SW 1271 (cell line): ENCODE measurements at places on chromosomes 4 and X.

- no peak for DNase-seq
Measured at GRCh38 chr4:66097218-66097617, 426.9 kb upstream of the EPHA5 start.

GRCh38 chr4:1746919-1747602 is 25.7 kb downstream of the TACC3 start:
- DNase-seq, result no peak

DNA sequence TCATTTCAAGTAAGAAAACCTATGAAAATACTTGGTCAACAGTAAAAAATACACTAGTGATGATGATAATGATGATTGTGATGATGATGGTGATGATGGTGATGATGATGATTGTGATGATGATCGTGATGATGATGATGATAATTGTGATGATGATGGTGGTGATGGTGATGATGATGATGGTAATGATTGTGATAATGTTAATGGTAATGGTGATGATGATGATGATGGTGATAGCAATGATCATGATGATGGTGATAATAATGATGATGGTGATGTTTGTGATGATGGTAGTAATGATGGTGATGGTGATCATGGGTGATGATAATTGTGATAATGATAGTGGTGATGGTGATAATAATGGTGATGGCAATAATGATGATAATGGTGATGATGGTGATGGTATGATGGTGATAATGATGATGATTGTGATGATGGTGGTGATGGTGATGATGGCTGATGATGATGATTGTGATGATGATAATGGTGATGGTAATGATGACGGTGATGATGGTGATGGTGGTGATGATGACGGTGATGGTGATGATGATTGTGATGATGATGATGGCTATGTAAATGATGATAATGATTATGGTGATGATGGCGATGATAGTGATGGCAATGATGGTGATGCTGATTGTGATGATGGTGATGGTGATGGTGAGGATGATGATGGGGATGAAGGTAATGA is 62.1 kb downstream of the VCX3A start:
- no peak for DNase-seq

- no peak for DNase-seq
Measured at GRCh38 chr4:1619151-1619672, 64.9 kb downstream of the FAM53A start.

GRCh38 chrX:153190381-153190780 is 11.3 kb downstream of the MAGEA1 start:
- no peak for DNase-seq

DNA sequence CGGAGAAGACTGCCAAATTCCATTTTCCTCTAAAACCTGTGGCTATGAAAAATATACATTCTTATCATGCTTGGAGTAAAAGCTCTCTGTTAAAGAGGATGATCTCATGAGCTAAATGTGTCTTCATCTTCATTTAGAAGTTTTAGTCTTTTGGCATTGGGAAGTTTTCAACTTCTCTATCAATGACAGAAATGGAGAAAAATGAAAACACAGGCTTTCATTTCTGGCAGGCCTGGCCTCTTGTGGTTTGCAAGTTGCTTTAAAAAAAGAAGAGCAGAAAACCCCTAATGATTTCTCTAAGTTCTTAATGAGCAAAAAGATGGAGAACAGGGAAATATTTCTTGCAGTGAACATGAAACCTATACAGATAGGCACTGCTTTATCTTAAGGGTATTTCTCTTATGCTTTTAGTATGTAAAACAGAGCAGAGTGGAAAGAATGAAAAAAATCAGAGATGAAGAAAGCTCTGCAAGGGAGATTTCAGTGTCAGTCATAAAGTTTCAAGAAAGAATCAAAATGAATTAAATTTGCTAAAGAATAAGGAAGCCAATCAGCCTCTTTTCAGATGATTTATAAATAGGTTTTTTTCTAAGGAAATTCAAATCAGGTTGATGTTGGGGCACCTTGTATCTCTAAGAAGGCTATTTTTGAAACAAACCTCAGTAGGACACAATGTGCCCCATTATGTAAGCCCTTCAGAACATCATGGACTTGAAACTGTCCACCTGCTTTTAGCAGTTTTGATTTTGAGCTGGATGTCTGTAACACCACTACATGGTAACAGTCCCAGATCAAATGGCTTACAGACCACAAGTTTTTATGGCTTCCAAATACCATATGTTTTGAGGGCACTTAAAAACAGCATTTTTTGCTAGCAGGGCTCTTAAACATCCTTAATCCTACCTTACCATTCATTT is 225.0 kb downstream of the GRIA3 start:
- no peak for DNase-seq

DNA sequence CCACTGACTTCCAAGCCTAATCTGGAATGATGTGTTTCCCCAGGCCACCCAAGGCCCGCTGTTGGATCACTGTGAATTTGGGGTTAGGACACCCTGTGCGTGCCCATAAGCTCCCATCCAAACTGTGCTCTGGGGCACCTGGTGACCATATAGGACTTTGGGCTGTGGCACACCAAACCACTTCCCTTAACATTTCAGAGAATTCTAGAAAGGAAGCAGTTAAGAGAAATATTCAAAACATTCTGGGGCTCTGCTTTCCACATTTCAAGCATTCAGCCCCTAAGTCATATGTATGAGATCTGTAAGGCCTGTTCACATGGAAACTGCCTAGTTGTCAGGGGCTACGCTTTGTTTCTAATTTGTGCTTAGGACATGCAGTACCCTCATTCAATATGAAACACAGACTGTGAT is 14.4 kb downstream of the VGLL1 start:
- DNase-seq, result no peak

DNA sequence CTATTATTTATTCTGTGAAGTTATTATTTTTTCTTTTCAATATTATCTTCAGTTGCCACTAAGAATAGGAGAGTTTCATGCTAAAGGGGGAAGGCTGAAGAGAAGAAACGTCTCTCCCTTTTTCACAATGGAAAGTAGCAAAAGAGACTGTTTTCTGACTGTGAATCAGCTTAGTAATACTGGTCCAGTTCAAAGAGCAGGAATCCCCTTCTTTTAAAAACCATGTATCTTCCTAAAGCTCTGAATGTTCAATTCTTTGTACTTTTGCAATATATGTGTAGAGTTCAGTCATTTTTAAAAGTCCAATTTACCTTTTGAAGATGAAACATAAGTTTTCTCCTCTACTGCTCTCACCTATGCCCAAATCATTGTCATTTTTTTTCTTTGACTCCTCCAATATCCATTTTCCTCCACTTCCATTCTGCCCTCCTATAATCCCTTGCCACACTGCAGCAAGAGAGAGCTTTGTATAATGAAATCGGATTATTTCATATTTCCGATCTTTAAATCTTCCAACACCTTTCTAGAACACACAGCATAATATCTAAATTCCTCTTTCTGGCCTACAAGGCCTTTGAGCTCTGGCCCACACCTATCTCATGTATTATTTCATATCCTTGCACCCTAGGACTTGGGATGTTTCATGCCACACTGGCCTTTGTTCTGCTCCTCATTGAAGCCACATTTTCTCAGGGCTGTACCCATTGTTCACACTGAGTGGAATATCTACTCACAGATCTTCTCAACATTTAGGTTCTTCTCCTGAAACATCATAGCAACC is 195.3 kb downstream of the CAMK2D start:
- no peak for DNase-seq

DNA sequence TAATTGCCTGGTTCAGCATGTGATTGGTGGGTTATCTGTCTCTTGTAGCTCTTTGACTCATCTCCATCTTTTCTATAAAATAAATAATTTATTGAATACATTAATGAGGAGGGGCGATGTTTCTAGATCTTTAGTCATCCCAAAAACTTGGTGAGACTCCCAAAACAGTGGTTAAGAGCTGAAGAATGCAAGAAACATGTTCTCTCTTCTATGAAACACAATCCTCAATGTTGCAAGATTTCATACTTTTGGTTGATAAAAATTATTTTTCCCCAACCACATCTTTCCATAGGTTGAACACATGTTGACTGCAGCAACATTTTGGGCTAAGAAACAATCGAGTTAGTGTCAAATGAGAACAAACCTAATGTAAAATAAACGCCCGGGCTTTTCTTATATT is 1.2 kb upstream of the TMEM47 start:
- DNase-seq, result no peak

DNA sequence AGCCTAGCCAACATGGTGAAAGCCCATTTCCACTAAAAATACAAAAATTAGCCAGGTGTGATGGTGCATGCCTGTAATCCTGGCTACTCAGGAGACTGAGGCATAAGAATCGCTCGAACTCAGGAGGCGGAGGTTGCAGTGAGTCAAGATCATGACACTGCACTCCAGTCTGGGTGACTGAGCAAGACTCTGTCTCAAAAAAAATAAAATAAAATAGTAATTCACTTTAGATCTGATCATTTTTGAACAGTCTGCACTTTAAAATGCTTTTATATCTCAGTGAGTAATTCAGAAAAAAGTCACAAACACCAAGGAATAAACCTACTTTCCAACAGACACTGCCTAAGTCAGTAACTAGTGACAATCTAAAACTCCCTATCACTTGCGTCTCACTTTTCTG is 25.6 kb upstream of the CORIN start:
- no peak for DNase-seq

DNA sequence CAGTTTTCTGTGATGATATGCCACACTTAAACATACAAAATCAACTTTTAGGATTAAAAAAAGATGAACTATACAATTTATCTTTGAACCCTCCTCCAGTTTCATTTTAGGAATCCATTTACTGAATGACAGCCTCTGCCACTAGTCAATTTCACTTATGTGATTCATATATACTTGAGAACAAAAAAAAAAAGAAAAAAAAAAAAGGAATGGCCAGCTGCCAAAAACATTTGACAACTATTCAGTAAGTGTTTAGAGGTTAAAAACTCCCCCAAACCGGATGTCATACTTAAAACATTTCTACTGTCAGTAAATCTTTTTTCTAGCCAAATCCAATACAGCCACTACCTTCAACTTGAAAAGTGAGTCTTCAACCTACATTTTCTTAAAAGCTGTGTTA is 266.7 kb upstream of the MAGEB2 start:
- DNase-seq, result no peak

GRCh38 chr4:85495621-85496020 is 20.7 kb downstream of the ARHGAP24 start:
- no peak for DNase-seq
